ENCODE measurements at places on chromosomes 2 and 18.

DNA sequence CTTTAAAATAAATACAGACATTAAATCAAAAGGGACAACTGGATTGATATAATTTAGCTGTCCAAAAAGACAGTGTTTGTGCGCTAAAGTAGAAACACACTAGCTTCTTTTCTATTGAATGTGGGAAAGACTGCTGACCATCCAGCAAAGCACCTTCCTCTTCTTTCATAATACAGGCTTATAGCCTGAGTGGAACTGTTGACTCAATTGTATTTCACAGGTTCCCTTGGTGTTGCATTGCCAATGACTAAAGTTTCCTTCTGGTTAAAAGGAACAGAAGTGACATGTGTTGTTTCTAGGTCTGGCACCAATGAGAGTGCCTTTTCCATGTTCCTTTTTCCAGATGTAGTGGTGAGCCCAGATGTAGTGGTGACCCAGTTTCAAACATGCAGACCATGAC lies 412.3 kb downstream of the RNF144A start:
- DNase-seq = no peak

DNA sequence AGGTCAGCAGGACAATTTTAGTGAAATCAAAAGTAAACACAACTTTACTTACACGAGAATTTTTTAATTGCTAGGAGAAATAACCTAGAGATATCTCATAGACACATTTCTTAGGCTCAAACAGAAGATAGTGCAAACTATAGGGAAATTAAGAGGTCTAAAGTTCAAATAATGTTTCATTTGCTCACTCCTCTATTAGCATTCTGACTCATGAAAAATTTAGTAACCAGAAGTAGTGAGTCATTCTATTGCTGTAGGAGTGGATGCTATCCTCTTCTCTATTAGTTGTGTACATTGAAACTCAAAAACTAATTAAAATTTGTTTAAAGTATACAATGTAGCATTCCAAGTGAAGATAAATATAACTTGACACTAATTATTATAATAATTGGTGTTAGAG lies 908.3 kb upstream of the TMEFF2 start:
- DNase-seq = no peak

GRCh38 chr2:25301453-25302352 lies 40.0 kb downstream of the DNMT3A start:
- DNase-seq = no peak

DNA sequence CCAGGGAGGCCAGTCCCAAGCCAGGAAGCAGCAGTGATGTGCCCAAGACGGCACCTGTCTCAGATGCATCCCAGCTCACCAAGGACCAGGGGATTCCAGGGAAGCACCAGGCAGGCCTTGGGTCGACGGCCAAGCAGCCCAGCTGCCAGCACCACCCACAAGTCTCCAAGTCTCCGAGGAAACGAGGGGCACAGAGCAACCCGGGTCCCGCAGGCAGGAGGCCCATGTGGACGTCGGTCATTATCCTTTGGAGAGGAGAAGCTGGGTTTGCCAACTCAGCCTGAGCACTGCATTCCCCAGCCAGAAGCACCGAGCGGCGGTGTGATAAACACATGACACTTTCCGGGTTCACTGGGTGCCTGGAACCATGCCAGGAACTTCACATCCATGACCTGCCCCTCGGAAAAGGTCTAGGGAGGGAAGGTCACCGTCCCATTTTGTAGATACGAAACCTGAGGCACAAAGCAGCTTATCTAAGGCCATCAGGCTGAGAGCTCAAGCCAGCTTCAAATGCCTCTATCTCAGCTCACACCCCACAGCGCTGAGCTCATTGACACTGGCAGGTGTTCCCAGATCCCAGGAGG lies 104.5 kb downstream of the ZNF516 start:
- no peak for DNase-seq

DNA sequence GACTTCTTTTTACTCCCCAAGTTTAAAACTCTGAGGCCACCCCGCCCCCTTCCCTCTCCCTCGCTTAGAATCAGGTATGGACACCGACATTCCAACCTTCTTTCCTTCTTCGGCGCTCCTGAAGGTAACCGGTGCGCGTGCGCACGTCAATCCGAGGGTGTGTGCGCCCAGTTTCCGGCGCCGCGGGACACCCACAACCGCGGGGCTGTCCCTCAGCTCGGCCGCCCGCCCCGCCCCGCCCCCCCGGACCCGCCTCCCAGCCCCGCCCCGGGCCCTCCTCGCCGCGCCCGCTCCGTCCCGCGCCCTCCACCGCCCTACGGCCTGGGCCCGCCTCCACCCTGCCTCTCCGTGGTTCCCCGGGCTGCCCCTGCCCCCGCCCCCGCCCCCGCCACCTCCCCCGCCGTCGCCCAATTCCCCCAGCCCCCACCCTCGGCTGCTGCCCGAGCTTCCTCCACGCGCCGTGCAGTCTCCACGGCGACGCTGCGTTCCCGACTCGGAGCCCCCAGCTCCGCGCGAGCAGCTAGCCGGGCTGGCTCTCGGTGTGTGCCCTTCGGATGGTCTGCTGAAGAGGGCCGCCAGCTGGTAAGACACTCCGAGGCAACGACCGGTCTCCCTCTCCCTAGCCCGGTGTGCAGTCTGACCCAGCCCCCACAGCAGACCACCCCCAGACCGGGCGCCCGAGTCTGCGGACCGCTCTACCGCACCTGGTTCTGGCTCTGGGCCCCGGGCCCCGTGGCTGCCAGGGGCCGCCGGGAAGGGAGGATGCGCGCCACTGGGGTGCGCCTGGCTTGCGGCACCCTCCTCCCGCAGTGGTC lies 635 bp downstream of the ERICH2 start:
- peak; percentile 83 for DNase-seq

- DNase-seq = no peak
Measured at GRCh38 chr18:35236571-35237363, 4.1 kb upstream of the ZNF397 start.

GRCh38 chr2:176638167-176639015 lies 369.1 kb downstream of the MTX2 start:
- DNase-seq = no peak

DNA sequence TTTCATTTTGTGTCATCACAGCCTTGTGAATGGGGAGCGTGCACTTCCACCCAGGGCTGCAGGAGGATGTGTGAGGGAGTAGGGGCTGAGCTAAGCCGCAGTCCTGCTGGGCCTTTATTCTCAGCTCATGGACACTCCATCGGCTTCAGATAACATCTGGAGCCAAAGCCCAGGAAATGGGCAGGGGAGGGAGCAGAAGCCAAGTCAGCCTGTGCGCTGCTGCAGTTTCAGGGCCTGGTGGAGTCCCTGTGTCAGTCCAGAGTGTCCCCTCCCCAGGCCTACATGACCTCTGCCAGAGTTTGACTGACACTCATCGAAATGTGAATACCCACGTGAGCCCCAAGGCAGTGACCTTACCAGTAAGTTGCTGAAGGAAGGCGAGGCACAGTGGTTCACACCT lies 242.2 kb downstream of the LOXHD1 start:
- DNase-seq = no peak

DNA sequence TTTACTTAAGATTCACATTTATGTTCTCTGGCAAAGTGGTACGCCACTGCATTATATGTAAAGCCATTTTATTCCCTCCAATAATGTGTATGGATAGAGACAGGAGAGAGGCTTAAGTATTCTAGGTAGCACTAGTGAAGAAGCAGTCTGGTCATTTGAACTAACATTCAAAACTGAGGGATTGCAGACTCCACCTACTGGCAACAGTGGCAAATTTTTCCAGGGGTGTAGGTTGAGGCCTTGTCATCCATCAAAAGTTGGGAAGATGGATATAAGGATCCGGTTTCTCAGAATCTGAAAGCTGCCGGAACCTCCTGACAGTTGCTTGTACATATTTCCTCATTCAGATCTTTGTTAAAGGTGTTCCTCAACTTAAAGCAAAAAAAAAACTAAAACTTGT lies 465.5 kb upstream of the FSHR start:
- DNase-seq = no peak

- no peak for DNase-seq
Measured at GRCh38 chr2:217951091-217951490, 51.7 kb downstream of the TNS1 start.

DNA sequence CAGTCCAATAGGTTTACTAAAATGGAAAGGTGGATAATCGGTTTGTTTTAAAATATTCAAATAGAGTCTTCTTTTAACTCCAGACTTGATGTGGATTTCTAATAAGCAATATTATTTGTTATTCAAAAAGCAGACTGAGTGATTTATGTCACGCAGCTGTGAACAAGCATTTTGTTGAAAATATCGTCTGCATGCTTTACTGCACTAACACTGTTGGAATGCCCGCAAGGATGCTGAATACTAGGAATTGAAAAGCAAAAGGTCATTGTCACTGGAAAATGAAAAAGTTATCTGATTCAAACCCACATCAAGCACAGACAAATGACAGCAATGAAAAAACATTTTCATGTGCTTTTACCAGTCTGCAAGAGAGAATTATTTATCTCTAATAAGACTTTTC lies 31.1 kb downstream of the CHN1 start:
- no peak for DNase-seq

DNA sequence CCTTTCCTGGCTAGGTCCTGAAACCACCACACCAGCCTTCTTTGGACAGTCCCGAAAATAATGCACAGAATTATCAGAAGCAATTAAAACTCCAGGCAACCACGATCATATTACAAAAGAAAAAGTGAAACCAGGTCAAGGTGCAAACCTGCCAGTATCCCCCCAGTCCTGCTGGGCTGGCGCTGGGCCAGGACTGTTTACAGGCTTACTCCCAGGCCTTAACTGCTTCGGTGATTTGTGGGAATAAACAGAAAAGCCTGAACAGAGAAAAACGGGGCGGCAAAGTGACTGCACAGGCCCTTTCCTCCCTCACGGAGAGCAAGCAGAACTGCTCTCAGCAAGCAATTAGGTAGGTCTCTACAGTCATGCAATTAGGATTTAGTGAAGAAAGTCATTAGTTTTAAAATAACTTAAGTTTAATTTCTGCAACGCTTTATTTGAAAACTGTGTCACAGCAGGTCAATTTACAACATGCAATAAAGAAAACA lies 1.3 kb downstream of the HDAC4 start:
- DNase-seq = no peak

- DNase-seq = no peak
Measured at GRCh38 chr2:18991177-18992168, 366.9 kb downstream of the OSR1 start.

DNA sequence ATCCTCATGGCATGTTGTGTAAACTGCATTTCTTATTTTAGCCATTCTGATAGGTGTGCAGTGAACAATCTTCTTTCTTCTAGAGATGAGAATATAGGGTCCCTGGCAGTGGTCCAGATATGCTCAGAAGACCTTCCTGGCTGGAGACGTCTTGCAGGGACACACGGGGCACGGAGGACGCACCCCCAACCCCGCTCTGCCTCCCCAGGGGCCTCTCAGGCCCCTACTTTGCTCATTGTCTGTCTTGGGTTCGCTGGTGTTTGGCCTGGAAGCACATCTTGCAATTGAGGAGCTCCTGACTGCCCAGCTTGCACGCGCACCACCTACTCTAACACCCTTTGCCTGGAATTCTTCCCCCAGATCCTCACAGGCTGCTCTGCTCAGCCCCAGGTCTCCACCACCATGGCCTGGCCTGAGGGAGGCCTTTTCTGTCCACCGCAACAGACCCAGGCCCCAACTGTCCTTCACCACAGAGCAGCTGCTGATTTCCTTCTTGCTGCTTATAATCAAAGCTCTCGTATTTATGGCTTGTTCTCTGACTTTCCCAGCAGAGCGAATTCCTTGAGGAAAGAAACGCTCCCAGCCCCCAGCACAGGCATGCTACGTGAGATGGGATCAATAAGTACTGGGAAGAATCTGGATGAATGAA lies 295.9 kb upstream of the HDAC4 start:
- DNase-seq = no peak

DNA sequence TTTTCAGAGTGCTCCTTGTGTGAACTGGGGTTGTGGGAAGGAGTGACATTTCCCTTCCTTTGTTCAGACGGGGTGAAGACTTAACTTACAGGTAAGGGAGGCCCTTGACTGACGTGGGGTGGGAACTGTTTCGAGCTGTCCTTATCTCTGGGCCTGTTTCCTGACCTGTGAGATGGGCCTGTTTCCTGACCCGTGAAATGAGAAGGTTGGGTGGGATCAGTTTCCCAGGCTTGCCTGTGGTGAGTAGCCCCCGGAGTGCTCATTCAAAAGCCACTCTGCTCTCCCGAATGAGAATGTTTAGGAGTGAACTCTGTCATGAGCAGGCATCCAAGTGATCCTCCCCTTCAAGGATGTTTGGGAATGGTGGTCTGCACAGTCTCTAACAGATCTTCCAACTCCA lies 4.1 kb upstream of the LYPD6B start:
- no peak for DNase-seq

- no peak for DNase-seq
Measured at GRCh38 chr2:22701561-22702160, 683.3 kb upstream of the KLHL29 start.

GRCh38 chr18:34661464-34662087 lies 48.5 kb upstream of the DTNA start:
- DNase-seq = no peak

DNA sequence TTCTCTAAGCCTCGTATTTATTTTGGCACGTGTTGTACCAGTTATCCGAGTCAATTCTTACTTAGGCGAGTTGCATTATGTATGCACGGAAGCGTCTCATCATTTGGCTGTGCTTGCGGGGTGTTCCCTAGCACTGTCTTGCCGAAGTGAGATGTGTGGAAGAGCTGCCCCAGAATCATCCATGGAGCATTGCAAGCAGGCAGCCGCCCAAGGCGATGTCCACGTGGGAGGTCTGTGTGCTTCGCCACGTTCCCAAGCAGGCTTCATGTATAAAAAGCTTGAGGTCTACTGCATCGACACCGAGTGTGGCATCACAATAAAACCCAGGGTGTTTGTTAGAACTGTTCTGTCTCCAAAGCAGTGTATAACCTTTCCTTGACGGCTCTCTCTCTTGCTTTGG lies 849.9 kb downstream of the DCDC2C start:
- DNase-seq = no peak

GRCh38 chr2:187644486-187644885 lies 90.3 kb upstream of the TFPI start:
- no peak for DNase-seq

- DNase-seq = no peak
Measured at GRCh38 chr2:236918545-236918944, 167.1 kb upstream of the COPS8 start.

- DNase-seq = no peak
Measured at GRCh38 chr2:20443276-20443920, 3.5 kb upstream of the RHOB start.

Data from RWPE2 (cell line).